WTC11 (cell line): ENCODE measurements at places on chromosomes 7 and 10.
A peak's percentile ranks its signal among the peaks of the same experiment; 100 is the strongest.

DNA sequence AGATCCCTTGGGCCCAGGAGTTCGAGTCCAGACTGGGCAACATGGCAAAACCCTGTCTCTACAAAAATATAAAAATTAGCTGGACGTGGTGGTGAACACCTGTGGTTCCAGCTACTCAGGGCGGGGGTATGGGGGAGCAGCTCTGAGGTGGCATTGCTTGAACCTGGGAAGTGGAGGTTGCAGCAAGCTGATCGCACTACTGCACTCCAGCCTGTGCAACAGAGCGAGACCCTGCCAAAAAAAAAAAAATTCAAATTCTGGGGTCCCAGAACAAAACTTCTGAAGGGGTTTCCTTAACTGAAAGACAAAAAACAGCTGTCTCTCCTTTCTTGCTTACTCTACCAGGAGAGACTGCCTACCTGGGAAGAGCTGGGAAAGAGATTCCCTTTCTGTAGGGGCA, 27.0 kb downstream of the DNMBP start:
- no peak for DNase-seq
- H3K4me3 ChIP-seq: no peak overlapping the region
- H3K4me1 ChIP-seq: peaks cover 18% of the 10 kb centered on the region
- H3K27me3 ChIP-seq: no peaks in the 10 kb centered on the region

GRCh38 chr10:33325929-33326328, 8.5 kb downstream of the NRP1 start:
- H3K27me3 ChIP-seq: peaks cover 2% of the 10 kb centered on the region
- H3K27ac ChIP-seq: no peak overlapping the region
- DNase-seq: no peak
- H3K36me3 ChIP-seq: no peaks in the 10 kb centered on the region

DNA sequence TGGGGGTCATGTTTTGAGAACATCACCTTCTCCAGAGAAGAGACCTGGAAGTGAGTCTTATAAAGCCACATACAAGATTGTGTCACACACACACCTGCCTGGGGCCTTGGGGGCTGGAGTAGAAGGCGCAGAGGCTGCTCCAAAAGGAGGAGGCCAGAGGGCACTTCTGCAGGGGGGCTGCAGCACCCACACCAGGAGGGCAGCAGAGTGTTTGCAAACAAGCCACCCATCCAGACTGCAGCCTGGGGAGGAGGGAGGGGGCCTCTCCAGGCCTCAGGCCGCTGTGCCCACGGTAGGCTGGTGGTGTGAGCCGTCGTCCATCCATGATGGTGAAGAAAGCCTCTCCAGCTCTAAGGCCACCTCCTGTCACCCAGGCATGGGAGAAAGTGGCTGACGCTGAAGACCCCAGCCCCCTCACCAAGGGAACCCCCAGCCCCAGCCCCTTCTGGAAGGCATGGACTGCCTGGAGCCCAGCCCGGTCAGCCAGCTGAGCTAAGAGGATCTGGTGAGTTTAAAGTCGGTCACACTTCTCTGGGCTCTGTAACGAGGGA, 77.5 kb downstream of the FOXL3 start:
- no peak overlapping the region for H3K4me3 ChIP-seq
- H3K36me3 ChIP-seq: no peaks in the 10 kb centered on the region
- peaks cover 14% of the 10 kb centered on the region for H3K4me1 ChIP-seq
- peaks cover 3% of the 10 kb centered on the region; the same call in 1 of the 2 replicates for H3K27me3 ChIP-seq
- no peak for DNase-seq

DNA sequence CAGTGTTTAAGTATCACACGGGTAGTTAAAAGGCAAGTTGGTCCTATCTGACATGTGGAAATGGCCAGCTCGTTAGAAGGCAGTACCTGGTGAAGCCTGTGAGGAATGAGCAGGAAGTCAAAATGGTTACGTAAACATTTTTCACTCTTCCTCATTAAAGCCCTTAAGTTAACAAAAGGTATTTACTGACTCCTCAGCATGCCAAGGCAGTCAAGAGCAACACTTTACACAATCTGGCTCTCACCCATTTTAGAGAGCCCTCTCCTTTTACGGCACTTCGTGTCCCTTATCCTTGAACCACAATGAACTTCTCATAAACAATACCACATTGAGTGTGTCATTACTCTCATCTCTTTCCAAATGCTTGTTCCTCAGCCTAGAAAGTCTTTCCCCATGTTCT, 11.0 kb upstream of the RSBN1L start:
- no peak for DNase-seq
- peak overlapping the region; percentile 23; the same call in 1 of the 2 replicates for H3K4me3 ChIP-seq
- peaks cover 40% of the 10 kb centered on the region for H3K4me1 ChIP-seq
- H3K27me3 ChIP-seq: no peaks in the 10 kb centered on the region
- peak overlapping the region; percentile 92 for H3K27ac ChIP-seq

GRCh38 chr7:37488163-37488764, 39.6 kb upstream of the ELMO1 start:
- peaks cover 34% of the 10 kb centered on the region for H3K4me1 ChIP-seq
- H3K27me3 ChIP-seq: peaks cover 3% of the 10 kb centered on the region; the same call in 1 of the 2 replicates
- DNase-seq: no peak

GRCh38 chr10:126420567-126421300, 32.5 kb upstream of the ADAM12 start:
- H3K4me3 ChIP-seq: no peak overlapping the region
- no peak for DNase-seq
- H3K27me3 ChIP-seq: no peaks in the 10 kb centered on the region; the same call in 1 of the 2 replicates
- H3K36me3 ChIP-seq: peaks cover 13% of the 10 kb centered on the region
- peaks cover 10% of the 10 kb centered on the region for H3K4me1 ChIP-seq

DNA sequence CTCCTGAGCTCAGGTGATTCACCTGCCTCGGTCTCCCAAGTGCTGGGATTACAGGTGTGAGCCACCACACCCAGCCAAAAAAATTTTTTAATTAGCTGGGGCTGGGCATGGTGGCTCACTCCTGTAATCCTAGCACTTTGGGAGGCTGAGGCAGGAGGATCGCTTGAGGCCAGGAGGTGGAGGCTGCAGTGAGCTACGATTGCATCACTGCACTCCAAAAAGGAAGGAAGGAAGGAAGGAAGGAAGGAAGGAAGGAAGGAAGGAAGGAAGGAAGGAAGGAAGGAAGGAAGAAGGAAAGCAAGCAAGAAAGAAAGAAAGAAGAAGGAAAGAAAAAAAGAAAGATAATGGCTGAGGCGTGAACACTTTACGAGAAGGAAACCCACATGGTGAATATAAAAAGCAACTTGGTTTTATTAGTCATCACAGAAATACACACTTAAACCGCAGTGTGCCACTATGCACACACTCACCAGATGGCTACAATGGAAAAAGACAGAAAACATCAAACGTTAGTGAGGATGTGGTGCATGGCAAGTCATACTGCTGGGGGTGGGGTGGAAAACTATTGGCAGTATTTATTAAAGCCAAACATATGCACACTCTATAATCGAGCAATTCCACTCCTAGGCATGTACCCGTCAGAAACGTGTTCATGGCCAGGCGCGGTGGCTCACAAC, 4.4 kb upstream of the CCL26 start:
- DNase-seq: no peak
- no peak overlapping the region for H3K27ac ChIP-seq
- H3K36me3 ChIP-seq: peaks cover 10% of the 10 kb centered on the region
- peaks cover 35% of the 10 kb centered on the region for H3K4me1 ChIP-seq
- H3K27me3 ChIP-seq: peaks cover under 1% of the 10 kb centered on the region; the same call in 1 of the 2 replicates

DNA sequence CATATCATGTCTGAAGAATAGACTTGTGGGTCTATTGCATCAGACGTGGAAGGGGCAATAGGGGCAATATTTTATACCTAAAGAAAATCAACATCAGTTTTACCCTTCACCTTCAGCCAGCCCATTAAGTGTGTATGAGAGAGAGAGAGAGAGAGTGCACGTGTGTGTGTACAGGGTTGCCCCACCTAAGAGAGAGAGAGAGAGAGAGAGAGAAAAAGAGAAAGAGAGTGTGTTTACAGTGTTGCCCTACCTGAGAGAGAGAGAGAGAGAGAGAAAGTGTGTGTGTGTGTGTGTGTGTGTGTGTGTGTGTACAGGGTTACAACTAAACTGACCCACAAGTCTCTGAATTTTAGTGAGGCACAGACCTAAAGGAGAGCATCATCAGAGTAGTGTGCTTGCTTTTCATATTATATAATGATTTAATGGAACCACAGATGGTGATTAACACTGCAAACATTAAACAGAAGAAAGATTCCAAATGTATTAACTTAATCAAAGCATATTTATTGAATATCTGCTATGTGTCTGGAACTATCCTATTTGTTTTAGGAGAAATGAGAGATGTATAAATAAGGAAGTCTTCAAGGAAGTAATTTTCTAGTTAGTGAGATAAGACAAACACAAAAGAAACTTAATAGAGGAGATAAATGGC, 66.8 kb downstream of the CD36 start:
- peaks cover 6% of the 10 kb centered on the region for H3K4me1 ChIP-seq
- H3K4me3 ChIP-seq: no peak overlapping the region
- H3K27ac ChIP-seq: no peak overlapping the region
- H3K36me3 ChIP-seq: no peaks in the 10 kb centered on the region
- no peaks in the 10 kb centered on the region for H3K27me3 ChIP-seq
- DNase-seq: no peak

- no peak for DNase-seq
- H3K4me1 ChIP-seq: peaks cover 44% of the 10 kb centered on the region
- H3K27me3 ChIP-seq: no peaks in the 10 kb centered on the region
These were observed 75.8 kb downstream of the DNAJB6 start for GRCh38 chr7:157412491-157413180.

DNA sequence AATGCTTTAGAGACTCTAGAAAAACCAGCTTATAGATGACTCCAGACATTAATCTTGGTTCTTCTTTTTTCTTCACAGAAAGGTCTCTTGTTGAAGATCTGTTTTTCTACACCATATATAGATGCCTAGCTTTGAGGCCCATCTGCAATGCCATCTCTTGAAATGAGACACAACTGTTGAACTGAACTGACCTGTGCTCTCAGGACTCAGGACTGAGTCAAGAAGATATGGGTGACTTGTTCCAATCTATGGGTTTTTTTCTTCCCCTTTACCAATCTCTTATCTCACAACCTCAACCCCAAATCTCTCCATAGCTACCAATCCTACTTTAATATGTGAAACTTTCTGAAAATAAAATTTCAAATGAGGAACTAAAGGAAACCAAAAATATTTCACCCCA, 194.7 kb downstream of the SNX13 start:
- H3K4me3 ChIP-seq: no peak overlapping the region
- peaks cover 24% of the 10 kb centered on the region for H3K4me1 ChIP-seq
- no peak overlapping the region; the same call in 1 of the 2 replicates for H3K27ac ChIP-seq
- no peaks in the 10 kb centered on the region for H3K36me3 ChIP-seq

DNA sequence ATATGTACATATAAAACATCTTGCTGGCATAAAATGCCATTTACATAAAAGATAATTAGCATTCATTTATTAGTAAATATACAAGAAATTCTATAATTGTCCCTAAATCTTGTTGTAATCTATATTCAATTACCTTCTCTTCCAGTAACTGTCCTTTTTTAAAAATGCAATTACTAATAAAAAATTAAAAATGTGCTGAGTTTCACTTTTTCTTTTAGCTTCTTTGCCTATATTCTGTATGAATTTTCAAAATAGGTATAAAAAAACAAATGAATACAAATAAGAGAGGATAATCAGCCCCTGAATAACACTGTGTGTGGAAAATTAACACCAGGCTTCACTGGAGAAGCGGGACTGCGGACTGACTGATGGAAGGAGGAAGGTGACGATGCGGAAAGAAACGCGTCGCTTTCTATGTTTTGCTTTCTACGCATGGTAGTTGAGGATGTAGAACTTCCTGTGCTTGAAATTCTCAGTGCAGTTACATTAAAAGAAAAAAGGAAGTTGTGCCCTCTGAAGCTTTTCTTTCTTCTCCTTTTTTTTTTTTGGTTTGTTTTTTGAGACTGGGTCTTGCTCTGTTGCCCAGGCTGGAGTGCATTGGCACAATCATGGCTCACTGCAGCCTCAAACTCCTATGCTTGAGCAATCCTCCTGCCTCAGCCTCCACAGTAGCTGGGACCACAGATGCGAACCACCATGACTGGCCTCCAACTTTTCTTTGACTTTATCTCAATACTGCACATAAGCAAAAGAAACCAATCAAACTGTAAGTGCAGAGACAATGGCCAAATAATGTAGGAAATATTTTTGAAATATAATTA, 7.4 kb upstream of the ZMYND11 start:
- no peaks in the 10 kb centered on the region for H3K36me3 ChIP-seq
- DNase-seq: no peak
- no peak overlapping the region for H3K27ac ChIP-seq
- peaks cover 6% of the 10 kb centered on the region for H3K4me1 ChIP-seq
- H3K27me3 ChIP-seq: peaks cover 8% of the 10 kb centered on the region
- no peak overlapping the region for H3K4me3 ChIP-seq

- peaks cover 8% of the 10 kb centered on the region for H3K36me3 ChIP-seq
- DNase-seq: no peak
- H3K4me3 ChIP-seq: no peak overlapping the region
- no peaks in the 10 kb centered on the region for H3K4me1 ChIP-seq
- no peaks in the 10 kb centered on the region for H3K27me3 ChIP-seq
- no peak overlapping the region for H3K27ac ChIP-seq
These were observed 13.4 kb downstream of the ZNF316 start for GRCh38 chr7:6650521-6651011.

GRCh38 chr10:62721687-62722086, 82.8 kb upstream of the ADO start:
- H3K36me3 ChIP-seq: no peaks in the 10 kb centered on the region
- no peaks in the 10 kb centered on the region for H3K4me1 ChIP-seq
- no peak overlapping the region for H3K4me3 ChIP-seq

DNA sequence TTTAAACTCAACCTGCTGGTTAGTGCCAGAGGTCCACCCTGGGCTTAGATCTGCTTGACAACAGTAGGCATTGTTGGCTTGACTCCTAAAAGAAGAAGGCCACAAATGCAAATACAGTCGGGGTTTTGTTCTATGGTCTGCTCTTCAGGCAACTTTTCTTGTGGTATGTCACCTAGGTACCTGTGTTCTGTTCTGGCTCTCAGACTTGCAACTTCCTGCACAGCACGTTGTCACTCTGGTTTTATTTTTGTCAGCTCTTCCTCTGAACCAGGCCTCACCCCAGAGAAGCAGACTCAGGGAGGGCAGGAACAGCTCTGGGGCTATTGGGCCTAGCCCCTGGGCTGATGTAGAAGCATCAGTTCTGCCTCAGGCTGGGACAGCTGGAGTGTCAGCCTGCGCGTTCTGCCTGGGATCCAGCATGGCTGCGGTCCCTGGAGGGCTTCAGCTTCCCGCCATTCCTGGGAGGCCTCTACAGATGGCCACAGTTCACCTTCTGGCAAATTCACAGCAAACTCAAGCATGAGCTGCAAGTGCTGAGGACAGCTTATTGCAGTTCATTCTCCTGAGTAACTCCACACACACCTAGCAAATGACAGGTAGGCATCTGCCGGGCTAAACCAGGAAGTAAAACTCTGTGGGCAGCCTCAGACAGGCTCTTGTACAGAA, 11.0 kb upstream of the PDCD4 start:
- peaks cover 10% of the 10 kb centered on the region for H3K4me1 ChIP-seq
- H3K36me3 ChIP-seq: no peaks in the 10 kb centered on the region
- no peak overlapping the region for H3K27ac ChIP-seq
- no peaks in the 10 kb centered on the region for H3K27me3 ChIP-seq
- no peak overlapping the region for H3K4me3 ChIP-seq
